ENCODE measurements at places on chromosomes 7 and 10.
A peak's percentile ranks its signal among the peaks of the same experiment; 100 is the strongest.

DNA sequence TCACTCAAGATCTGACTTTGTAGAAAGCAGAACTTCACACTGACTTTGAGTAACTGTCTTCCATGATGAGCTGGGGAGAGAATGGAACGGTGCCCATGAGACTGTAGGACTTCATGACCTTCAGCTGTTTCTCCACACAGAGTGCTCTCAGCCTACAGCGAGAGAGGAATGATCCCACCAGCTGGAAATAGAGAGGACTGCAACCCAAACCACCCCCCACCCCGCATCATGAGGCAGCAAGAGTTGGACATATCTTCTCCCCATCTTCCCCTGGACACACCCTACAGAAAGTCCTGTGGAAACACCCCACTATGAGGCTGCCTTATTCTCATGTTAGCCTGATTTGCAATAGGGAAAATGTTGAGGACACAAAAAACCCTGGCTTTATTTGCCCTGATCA is 312.5 kb downstream of the PAXIP1 start:
- no peak for DNase-seq

DNA sequence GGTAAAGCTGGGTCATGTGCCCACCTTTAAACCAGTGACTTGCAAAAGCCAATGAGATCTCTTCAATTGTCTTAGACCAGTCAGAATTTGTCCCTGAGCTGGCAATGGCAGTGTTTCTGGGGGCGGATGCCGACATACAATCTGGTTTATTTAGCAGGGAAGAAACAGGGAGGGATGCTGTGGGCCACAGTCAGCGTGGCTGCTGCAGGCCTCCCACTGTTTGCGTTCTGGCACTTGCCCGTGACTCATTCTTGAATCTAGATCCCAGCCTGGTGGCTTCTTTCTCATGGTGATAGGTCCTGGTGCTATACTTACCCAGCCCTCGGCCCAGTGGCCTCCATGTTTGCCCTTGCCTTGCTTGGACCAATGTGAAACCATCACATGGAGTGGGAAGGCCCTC is 3.1 kb upstream of the CPA1 start:
- DNase-seq: no peak

GRCh38 chr7:150896562-150897209 is 44.4 kb downstream of the AOC1 start:
- no peak for DNase-seq

- DNase-seq: no peak
Measured at GRCh38 chr10:3357737-3358136, 185.2 kb upstream of the PITRM1 start.

DNA sequence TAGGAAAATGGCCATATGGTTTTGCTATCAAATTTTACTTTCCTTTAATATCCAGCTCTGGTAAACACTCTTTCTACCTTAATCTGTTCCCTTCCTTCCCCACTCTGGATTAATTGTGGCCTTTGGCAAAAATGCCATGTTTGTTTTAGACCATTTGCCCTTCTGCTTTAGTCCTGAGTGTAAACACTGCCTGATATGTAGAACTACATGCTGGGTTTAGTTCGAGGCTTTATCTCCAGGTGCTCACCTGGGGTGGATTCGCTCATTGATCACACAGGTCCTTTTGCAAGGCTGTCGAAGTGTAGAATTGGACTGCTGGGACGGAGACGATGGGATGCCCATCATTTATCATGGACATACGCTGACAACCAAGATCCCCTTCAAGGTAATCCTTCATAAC is 94.1 kb downstream of the NOC3L start:
- no peak for DNase-seq

GRCh38 chr10:30456266-30456665 is 22.3 kb downstream of the MAP3K8 start:
- DNase-seq: no peak

DNA sequence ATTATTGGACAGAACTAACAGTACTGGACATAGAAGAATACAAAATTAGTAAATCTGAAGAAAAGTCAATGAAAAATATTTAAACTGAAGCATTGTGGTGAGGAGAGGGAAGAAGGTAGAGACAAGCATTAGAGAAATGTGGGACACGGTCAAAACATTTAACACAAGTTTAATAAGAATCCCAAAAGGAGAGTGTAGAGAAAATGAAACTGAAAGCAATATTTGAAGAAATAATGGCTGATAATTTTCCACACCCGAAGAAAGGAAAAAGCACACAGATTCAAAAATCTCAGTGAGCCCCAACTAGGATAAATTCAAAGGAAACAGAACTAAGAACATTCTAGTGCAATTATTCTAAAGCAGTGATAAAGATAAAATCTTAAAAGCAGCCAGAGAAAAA is 126.4 kb upstream of the LRRTM3 start:
- no peak for DNase-seq

GRCh38 chr7:149281508-149282330 is 19.7 kb downstream of the ZNF783 start:
- DNase-seq: no peak

DNA sequence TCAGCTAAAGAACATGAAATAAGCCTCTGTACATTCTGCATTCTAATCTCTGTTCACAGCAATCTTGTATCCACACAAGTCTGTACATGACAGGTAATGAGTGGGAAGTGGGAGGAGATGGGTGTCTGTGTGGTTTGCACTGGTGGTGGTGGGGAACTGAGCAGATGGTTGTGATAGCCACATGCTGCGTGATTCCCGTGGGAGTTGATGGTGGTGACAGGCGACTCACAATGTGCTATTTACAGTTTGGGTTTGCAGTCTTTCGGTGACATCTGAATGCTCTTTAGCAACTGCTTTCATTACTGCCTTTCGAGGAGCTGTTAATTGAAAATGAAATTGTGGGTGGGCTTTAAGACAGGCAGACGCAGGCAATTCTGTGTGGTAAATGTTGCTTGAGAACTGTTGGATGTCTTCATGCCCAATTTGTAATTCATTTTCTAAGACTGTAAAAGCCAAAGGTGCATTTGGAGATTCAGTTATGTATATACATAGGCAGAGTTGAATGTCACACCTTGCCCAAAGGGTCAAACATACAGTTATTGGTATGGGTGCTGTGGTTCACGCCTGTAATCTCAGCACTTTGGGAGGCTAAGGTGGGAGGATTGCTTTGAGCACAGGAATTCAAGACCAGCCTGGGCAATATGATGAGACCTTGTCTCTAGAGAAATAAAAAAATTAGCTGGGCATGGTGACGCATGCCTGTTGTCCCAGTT is 308.2 kb downstream of the AUTS2 start:
- DNase-seq: no peak

DNA sequence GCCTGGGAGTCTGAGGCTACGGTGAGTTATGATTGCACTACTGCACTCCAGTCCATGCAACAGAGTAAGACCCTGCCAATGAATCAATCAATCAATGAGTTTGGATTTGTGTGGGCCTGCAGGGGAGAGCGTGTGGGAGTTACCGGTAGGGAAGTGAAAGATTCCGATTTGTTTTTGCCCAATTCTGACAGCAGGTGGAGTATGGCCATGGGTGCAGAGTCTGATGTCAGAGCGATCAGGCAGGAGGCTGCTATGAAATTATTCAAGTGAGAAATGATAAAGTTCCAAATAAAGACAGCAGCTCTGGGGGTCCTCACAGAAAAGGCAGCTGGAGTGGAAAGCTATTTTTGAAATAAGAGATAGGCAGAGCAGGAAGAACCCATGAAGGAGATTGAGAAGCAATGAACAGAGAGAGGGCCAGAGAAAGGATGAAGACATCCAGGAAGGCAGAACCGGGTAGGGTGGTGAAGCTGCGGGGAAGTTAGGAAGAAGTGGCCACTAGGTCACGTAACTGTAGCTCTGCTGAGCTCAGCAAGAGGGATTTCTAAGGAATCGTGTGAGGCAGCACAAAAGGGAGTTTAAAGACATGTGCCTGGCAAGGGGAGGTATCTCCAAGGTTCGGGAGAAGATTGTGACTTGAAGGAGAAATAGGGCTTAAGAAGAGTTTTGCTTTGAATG is 93.7 kb upstream of the NMT2 start:
- no peak for DNase-seq

DNA sequence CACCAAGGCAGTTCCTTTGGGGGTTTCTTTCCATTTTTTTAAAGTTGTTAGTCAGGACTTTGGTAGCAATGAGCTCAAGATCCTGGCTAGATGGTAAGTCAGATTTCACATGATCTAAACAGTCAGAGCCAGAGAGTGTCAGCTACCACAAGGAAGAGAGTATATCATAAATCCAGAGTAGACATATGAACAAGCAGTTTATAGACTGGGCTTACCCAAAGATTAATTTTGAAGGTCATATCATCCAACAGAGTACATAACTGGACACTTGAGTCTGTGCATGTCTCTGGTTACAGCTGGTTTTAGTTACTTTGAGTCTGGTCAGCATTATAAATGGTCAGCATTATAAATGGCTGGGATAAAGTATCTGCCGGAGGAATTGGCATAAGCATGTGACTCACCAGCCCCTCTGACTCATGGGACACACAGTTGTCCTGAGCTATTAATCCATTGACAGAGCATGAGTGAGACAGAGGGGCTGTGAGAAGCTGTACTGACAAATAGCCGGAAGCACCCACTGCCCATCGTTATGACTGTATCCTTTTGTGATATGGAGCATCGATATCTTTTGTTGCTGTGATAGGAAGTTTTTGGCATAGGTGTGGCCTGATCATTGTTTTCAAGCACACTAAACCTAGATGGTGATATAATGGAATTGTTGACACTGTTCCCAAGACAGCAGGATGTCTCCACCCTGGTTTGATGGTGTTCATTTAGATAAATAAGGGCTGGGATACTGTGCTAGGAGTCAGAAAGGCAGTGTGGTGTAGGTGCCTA is 19.3 kb downstream of the PPP1R3C start:
- DNase-seq: peak; percentile 98

- DNase-seq: no peak
Measured at GRCh38 chr7:147911201-147911601, 679.4 kb upstream of the C7orf33 start.

GRCh38 chr7:14604606-14605005 is 297.9 kb downstream of the DGKB start:
- DNase-seq: no peak

DNA sequence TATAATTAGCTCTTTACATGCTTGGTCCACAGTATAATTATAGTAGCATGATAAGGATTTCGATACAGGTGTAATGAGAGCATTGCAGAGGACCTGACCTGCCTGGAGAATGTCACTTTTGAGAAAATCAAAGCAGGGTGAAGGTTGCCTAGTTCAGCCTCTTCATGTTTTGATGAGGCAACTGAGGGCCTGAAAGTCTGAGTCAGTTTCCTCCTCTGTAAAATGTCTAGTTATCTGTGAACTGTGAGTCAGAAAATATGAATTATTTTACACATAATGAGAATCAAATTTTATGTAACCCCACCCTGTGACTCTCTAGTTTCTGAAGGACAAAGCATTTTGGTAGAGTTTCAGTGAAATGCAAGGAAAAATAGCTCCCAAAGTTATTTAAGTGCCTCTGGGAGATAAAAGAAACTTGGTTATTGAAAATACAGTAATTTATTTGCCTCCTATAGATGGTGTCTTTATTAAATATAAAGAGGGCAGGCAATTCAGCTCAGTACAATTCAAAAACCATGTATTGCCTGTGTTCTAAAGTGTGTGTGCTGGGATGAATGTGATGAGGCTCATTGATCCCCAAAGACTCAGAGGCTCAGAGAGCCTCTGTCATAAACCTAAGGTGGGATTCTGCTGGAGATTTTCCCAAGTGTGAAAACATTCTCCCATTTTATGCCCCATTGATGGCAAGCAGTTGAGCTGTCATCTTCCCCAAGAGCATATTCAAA is 37.3 kb upstream of the SAMD9L start:
- no peak for DNase-seq

DNA sequence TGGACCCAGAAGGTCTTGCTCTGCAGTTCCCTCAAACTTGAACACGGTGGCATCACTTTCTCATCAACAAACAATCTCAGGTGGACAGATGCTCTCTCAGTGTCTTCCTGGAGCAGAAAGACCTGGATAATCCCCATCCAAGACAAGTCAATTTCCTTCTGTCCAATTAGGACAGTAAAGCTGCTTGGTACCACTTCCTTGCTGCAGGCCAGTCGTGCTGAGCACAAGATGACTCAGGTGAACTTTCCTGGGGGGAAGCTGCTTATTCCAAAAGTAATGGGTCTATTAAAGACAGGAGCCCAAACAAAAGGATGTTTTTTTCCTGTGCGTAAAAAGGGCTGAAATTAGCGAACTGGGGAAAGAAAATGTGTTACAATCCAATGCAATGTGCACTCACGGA is 107.6 kb upstream of the AFAP1L2 start:
- DNase-seq: no peak

DNA sequence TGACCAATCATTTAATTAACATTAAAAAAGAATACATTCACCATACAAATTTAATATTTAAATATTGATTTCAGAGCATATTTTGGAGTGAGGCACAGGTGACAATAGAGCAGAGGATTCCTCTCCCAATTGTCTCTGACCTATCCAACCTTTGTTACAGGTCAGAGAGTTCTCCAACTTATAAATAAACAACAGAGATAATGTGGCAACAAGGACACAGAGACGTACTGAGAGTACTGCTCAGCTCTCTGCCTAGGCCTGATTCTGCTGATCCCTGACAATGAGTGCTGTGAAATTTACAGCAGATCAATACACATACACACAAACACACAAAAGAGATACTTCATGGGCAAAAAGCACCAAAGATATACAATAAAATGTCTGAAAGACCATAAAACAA is 18.3 kb upstream of the AGAP5 start:
- DNase-seq: no peak

DNA sequence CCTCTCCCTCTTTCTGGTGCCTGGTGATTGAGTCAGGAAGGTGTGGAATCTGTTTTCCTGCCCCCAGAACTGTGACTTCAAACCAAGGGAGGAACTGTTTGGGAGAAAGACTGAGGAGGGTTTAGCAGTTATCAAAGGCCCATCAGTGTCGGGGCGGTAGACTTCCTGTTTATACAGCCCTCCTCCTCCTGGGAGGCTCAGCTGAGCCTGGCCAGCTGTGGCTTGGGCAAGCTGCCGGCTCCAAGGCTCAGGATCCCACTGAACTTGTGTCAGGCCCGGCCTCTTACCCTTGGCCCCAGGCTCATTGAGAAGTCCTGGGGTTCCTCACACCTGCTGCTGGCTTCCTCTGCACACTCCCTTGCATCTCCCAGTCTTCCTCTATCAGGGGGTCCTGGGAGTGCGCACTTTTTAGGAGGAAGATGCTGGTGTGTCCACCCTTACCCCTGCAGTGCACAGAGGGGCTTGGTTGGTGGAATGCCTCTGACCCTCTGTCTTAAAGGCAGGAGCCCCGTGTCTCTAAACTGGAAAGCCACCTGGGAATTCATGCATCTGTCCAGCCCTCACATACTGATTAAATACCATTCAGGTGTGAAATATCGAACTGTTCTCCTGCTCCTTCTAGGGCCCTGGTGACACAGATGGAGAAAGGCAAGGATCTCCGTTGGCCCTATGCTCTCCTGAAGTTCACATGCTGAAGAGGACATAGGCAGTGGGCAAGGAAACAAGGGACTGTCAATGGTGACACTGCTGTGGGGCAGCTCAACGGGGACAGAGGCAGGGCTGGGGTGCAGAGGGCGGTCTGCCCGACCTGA is 32.4 kb downstream of the CXCL12 start:
- no peak for DNase-seq

DNA sequence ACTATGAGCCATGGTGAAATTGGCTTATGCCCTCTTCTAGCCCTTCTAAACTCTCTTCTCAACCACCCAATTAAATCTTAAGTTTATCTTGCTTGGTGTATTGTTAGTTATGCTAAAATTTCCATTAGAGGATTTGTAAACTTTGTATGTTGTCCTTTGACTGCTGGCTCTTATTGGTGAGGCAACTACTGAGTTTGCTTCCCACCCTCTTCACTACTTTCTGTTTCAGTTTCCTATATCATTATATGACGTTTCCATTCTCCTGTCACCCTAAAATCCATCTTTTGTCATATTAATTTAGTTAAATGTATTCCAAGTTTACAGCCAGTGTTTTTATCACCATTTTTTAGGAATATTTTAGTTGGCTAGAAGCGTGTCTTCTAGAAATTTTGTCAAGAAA is 80.9 kb upstream of the VWC2 start:
- DNase-seq: no peak
